ENCODE measurements at places on chromosomes 3 and 15.

DNA sequence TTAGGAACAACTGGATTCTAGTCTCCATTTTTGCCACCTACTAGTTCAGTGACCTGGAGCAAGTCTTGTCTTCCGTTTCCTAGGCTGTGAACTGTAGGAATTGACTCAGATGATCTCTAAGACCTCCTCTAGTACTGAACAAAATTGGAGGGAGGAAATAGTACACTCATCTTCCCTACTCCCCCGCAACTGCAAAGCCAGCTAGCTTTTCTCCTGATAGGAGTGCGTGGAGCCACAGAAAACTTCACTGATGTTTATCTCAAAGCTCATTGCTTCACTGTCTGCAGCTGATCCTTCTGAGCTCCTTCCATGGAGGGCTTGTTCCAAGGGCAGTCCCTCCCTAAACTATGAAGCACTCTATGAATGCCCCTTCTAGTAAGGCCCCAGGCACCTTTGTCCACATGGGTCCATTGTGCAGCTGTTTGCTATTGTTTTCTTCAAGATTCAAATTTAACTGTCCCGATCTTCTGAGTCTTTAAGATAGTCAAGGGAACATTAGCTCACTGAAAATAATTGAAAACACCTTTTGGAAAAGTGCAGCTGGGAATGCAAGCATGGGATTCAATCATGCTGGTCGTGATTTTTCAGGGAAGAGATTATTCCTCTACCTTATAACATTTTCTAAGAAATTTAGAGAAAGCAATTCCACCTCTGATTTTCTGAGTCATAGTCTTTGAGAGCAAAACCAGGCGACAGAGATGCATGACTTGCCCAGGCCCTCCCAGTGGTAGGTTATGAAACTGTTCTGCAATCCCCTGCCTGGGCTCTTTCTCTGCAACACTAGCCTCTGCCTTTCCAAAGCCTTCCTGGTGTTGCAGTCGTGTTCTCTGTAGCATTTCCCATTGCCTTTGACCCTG is 24.3 kb downstream of the FILIP1L start:
- DNase-seq, result peak; percentile 70

DNA sequence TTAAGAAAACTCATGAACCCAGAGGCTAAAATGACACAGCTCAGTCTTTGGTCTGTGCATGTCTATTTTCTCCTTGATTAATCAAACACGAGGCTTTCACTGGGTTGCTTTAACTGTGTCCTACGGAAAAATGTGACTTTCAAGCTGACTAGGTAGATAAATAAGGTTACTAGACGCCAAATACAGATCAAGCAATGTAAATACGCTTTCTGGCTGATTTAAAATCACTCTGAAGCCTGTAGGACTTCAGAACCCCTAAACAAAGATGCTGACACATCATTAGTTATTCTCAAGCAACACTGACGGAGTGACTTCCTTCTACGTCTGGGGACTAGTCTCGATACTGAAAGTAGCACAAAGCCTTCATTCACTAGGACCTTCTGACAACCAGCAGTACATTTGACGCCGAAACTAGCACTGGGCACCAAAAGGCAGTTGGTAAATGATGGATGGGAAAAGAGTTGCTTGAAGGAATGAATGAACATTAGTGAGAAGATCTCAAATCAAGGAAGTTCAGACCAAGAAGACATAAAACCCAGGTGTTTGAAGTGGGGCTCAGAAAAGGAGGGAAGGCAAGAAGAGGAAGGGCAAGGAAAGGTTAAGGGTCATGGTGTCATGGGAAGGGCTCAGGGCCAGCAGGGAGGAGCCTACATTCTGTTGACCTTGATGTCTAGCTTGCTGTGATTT is 67.1 kb upstream of the CDV3 start:
- DNase-seq, result no peak

DNA sequence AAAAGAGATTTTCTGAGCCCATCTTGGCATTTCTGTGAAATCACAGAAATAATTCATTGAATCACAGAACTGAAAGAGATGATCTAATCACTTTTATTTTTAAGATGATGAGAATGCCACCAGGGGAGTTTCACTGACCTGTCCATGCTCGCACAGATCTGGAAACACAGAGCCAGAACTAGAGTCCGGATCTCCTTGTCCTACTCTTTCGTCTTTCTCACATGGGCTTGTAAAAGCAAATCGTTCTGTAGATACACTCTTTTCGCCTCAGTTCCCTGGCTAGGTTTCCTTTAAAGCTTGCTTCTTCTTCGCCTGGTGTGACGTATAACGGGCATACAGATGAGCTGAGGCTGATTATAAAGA is 122.5 kb upstream of the SPRED1 start:
- DNase-seq, result peak; percentile 26

DNA sequence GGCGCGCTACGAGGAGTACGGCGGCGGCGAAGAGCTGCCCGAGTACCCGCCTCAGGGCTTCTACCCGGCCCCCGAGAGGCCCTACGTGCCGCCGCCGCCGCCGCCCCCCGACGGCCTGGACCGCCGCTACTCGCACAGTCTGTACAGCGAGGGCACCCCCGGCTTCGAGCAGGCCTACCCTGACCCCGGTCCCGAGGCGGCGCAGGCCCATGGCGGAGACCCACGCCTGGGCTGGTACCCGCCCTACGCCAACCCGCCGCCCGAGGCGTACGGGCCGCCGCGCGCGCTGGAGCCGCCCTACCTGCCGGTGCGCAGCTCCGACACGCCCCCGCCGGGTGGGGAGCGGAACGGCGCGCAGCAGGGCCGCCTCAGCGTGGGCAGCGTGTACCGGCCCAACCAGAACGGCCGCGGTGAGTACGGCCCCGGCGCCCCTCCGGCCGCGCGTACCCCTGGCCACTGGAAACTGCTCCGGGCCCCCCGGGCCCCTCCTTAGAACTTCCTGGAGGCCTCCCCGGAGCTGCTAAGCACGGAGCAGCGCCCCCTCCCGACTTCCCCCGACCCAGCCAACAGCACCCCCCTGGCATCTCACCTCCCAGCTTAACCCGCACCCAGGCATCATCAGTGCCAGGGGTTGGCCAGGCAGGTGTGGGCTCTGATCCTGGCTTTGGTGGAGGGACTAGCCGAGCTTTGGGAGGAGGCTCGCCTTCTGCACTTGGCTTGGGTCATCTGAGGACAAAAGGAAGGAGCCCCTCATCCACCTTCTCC is 1.4 kb downstream of the LOXL1 start:
- peak; percentile 62 for DNase-seq

DNA sequence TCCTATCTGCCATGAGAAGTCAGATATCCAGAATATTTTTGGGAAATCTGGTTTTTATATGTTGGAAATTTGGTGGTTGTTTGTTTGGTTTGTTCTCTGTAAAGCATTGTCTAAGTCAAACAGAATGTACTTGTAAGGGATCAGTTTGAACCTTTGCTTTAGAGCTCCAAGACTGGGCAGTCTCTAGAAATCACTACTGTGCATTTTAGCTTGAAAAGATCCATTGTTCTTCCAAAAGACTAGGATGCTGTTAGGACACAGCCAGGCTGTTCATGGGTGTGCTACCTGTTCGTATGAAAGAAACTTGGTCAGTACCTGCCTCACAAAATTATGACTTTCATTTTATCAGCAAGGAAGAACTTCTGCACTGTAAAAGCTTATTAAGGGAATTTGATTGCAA is 182.6 kb downstream of the WDR72 start:
- DNase-seq, result no peak

DNA sequence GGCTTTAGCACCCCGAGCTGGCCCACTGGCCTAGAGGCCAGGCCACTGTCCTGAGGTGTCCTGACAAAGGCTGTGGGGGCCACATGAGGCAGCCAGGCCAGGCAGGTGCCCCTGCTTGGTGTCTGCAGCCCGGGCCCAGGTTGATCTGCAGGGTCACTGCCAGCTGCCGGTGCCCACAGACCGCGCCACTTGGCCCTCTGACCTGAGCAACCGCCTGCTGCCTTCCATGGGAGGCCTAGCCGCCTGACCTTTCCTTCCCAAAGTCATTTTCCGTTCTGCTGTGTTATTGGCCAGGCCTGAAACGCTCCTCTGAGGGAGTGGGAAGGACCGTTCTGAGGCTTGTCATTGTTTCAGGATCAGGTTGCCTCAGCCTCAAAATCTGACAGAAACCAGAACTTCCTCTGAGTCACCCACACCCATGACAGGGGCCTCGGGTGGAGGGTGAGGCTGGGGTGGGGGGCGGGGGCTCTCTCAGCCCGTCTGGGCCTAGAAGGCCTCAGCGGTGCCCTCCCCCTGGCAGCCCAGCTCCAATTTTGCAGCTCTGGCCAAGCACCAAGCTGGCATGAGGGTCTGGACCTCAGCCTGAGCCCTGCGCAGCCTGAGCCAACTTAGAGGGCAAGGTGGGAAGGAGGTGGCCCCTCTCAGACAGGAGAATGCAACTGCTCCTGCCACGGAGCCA is 140.7 kb upstream of the MEF2A start:
- peak; percentile 84 for DNase-seq

DNA sequence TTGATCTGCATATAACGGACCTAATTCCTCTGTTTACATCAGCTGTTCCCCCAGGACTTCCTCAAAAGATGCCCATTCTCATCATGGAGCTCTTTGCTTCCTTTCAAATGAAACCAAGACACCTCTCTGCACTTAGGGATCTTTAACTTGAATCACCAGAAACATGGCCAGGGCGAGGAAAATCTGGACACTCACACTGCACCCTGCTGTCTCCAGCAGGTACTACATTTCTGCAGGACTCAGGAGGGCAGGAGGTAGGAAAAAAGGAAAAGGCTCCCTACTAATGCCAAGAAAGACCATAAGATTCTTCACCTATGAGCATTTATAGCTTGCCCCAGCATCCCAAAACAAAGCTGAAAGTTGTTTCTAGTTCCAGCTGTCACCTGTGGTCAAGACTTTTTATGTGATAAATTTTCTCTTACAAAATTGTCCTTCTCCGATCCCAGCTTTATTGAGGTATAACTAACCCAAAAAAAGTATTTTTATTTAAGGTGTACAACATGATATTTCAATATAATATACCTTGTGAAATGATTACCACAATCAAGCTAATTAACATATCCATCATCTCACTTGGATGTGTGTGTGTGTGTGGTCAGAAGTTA is 87.3 kb upstream of the C15orf61 start:
- DNase-seq, result peak; percentile 54

GRCh38 chr15:75732809-75733451 is 20.3 kb upstream of the CSPG4 start:
- DNase-seq, result peak; percentile 57

GRCh38 chr15:56207092-56207491 is 36.6 kb downstream of the RFX7 start:
- DNase-seq, result no peak

- peak; percentile 69 for DNase-seq
Observed at GRCh38 chr15:62603742-62604141, 438.7 kb upstream of the C2CD4B start.

- peak; percentile 38 for DNase-seq
Observed at GRCh38 chr3:45137656-45138181, 8.5 kb downstream of the CDCP1 start.

- peak; percentile 79 for DNase-seq
Observed at GRCh38 chr15:37015035-37015434, 85.3 kb downstream of the MEIS2 start.

- peak; percentile 95 for DNase-seq
Observed at GRCh38 chr15:68354923-68355322, 77.0 kb downstream of the ITGA11 start.

DNA sequence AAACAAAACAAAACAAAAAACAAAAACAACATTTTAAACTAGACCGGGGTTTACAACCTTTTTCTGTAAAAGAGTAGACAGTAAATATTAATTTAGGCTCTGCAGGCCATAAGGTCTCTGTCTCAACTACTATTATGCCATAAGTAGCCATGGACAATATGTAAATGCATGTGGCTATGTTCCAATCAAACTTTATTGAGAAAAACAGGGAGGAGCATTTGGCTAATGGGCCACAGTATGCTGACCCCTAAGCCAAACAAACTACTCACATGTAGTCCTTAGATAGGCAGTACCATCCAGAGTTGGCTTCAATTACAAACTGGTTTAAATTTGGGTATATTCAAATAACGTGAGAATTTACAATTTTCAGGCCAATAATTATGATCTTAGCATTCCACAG is 144.2 kb downstream of the TBL1XR1 start:
- DNase-seq, result no peak

GRCh38 chr3:66830301-66830700 is 167.8 kb upstream of the KBTBD8 start:
- no peak for DNase-seq

- DNase-seq, result no peak
Observed at GRCh38 chr3:179304605-179305004, 18.2 kb upstream of the ZNF639 start.

DNA sequence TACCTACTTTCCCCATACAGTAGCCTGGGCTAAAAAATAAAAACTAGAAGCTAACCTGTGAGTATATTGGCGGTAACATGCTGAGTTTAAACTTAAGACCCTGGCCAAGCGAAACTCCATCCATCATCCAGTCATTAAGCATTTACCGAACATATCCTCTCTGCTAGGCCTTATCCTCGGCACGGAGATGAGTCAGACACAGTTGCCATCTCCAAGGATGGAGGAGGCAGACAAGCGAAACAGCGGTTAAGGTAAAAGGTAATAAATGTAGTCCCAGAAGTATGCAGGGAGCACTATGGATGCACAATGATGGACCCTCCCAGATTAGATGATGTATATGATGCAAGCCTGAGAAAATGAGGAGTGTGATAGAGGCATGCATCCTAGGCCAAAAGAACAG is 143.6 kb downstream of the RYR3 start:
- DNase-seq, result no peak

DNA sequence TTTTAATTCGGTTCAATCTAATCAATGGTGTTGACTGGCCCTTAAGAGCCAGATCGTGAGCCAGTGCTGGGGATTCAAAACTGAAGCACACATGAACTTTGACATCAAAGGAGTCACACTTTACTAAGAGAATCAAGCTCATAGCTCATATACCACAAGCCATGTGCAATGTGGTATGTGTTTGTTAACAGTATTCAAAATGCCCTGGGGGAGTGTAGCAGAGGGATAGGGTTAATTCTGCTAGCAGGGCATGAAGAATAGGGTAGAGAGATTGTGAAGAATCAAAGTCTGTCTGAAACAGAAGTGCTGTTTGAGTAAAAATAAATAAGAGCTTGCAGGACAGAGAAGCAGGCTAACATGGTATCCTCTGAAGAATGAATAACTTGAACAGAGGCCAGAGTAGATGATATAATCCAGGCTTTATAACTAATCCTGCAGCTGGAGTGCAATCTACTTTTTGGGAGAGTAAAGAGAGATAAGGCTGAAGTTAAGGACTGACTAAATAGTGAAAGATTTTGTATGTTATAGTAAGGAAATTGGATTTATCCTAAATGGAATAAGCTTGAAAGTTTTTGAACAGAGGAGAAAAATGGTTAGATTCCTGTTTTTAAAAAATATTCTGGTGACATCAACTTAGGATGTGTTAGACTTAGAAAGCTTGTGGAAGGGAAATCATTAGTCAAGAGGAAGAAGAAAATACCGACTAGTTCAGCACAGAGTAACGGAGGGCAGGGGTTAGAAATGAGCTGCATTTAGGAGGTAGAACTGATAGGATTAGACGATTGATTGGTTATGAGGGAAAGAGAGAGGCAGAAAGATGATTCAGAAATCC is 292.0 kb downstream of the NFKBIZ start:
- DNase-seq, result no peak

GRCh38 chr3:158458464-158458863 is 112.5 kb upstream of the MLF1 start:
- DNase-seq, result no peak

- no peak for DNase-seq
Observed at GRCh38 chr3:56829533-56829932, 27.8 kb upstream of the ARHGEF3 start.

- DNase-seq, result no peak
Observed at GRCh38 chr15:29208836-29209235, 60.8 kb downstream of the NSMCE3 start.

- DNase-seq, result no peak
Observed at GRCh38 chr3:16789344-16790120, 95.2 kb upstream of the PLCL2 start.

GRCh38 chr3:184347321-184348056 is 10.1 kb downstream of the FAM131A start:
- peak; percentile 35 for DNase-seq
